ENCODE measurements at places on chromosomes 4 and X.

- DNase-seq = no peak
Observed at GRCh38 chr4:159137176-159137575, 34.3 kb downstream of the RAPGEF2 start.

DNA sequence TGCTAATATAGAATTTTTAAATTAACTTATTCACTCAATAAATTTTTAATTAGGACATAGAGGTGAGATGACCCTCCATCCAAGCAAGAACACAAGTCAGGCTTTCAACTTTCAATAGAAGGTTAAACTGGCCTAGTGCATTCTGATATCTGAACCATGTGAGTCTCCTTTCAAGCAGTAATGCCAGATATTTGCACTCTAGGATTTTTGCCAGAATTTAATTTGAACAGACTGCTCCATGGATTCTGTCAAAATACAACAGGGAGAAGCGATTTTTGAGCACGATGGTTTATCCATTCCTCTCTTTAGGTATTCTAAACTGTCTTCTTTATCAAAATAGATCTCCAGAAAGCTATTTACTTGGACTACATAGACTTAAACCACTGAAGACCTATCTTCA lies 72.0 kb upstream of the DCLK2 start:
- peak; percentile 75 for DNase-seq

GRCh38 chr4:84952004-84952403 lies 14.5 kb downstream of the WDFY3 start:
- peak; percentile 44 for DNase-seq

DNA sequence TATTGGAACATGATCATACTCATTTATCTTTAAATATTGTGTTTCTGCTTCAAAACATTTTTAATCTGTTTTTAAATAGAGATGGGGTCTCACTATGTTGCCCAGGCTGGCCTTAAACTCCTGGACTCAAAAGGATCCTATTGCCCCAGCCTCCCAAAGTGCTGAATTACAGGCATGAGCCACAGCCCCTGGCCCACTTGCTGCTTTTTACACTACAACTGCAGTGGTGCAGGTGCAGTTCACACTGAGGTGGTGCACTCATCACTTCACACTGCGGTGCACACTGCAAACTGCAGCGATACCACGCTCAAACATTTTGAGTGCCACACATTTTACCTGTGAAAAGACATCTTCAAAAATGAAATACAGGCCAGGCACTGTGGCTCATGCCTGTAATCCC lies 10.8 kb downstream of the RPS3A start:
- no peak for DNase-seq

- DNase-seq = no peak
Observed at GRCh38 chr4:123419885-123420755, 23.5 kb downstream of the SPRY1 start.

DNA sequence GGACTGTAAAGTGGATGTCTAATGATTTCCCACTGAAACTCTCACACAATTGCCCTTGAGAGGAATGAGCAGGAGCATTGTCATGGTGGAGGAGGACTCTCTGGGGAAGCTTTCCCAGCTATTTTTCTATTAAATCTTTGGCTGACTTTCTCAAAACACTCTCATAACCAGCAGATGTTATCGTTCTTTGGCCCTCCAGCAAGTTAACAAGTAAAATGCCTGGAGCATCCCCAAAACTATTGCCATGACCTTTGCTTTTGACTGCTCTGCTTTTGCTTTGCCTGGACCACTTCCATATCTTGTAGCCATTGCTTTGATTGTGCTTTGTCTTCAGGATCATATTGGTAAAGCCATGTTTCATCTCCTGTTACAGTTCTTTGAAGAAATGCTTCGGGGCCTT lies 120.2 kb upstream of the PDE5A start:
- DNase-seq = peak; percentile 55

- no peak for DNase-seq
Observed at GRCh38 chrX:27660878-27661277, 70.7 kb downstream of the DCAF8L2 start.

DNA sequence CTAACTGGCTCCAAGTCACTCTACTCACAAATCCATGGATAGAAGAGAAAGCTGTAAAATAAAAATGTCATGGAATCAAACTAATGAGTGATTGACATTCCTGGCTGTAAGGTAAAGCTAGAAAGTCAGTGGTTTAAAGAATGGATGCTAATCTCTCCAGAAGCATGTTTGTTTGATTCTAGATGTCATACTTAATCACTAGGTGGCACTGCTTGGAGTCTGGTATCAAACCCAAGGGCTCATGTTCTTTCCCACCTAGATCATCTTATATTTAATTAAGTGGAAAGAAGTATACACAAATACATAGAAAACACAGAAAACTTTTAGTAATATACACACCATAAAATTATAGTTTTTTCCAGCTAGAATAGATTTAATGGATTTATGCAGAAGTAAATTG lies 2666.6 kb downstream of the PCDH7 start:
- no peak for DNase-seq

- DNase-seq = peak; percentile 70
Observed at GRCh38 chr4:80266902-80267380, 477 bp downstream of the FGF5 start.

- no peak for DNase-seq
Observed at GRCh38 chr4:93501946-93502345, 326.6 kb upstream of the ATOH1 start.

- DNase-seq = no peak
Observed at GRCh38 chrX:136762820-136763452, 17.8 kb downstream of the ARHGEF6 start.

GRCh38 chr4:23882976-23883531 lies 6.8 kb downstream of the PPARGC1A start:
- DNase-seq = no peak

DNA sequence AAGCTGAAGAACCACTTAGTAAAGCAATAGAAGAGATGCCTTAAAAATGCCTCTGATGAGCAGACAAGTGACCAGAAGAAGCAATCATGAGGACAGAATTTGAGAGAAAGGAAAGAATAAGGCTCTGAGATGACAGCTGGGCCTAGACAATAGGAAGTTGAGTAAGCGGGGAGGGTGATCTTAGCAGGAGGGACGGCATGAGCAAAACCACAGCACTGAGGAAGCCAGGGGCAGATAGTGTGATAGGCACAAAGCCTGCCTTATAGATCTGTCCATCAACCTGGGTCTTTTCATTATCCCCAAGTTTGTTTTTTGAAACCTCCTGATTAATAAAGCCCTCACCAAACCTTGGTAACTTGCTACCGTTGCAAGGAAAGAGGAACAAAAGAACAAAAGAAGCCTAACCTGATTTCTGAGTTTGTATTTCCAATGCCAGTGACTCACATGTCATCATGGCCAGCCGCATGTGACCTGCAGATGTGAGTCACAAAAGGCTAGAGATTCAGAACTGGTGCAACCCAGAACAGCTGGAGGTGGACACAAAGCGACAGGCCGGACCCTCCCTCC lies 55.7 kb upstream of the PPARGC1A start:
- peak; percentile 59 for DNase-seq

DNA sequence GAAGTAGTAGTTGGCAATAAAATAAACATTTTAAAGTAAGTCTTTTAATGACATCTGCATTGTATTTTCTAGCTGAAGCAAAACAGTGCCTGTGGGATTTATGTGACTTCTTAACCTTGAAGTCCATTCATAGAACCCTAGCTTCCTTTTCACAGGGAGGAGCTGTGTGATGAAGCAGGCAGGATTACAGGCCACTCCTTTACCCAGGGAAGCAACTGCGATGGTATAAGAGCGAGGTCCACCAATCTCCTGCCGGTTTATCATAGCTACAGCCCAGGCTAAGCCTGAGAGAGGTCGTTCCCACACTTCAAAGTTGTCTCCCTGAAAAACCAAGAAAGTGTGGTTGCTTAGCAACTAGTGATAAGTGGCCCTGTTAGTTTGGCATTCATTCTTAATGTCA lies 7.0 kb downstream of the RPL36A start:
- no peak for DNase-seq

DNA sequence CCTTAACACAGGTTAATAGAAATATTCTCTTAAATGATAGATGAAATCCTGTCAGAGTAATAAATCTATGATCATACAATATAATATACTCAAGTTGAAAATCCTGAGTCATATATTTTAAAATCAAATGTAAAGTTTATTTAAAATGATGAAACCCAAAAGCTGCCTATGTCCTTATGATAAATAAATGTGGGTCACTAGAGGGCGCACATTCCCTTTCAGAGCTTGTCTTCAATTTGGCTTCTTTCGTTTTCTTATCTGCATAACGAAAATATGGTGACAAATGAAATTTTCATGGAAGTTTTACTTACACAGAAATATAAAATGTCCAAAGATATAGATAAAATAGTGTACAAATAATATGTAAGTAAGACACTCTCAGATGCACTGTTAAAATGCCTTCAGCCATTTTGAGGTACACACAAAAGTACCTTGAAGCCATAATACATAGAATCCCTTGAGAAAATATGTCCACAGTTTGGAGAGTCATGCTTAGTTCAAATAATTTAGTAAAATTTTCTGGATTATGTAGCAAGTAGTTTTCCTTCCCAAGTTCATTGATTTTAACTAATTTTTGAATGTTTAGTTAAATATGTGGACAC lies 680.4 kb downstream of the DMD start:
- peak; percentile 25 for DNase-seq

- no peak for DNase-seq
Observed at GRCh38 chr4:82213485-82214417, 160.0 kb downstream of the HNRNPD start.

DNA sequence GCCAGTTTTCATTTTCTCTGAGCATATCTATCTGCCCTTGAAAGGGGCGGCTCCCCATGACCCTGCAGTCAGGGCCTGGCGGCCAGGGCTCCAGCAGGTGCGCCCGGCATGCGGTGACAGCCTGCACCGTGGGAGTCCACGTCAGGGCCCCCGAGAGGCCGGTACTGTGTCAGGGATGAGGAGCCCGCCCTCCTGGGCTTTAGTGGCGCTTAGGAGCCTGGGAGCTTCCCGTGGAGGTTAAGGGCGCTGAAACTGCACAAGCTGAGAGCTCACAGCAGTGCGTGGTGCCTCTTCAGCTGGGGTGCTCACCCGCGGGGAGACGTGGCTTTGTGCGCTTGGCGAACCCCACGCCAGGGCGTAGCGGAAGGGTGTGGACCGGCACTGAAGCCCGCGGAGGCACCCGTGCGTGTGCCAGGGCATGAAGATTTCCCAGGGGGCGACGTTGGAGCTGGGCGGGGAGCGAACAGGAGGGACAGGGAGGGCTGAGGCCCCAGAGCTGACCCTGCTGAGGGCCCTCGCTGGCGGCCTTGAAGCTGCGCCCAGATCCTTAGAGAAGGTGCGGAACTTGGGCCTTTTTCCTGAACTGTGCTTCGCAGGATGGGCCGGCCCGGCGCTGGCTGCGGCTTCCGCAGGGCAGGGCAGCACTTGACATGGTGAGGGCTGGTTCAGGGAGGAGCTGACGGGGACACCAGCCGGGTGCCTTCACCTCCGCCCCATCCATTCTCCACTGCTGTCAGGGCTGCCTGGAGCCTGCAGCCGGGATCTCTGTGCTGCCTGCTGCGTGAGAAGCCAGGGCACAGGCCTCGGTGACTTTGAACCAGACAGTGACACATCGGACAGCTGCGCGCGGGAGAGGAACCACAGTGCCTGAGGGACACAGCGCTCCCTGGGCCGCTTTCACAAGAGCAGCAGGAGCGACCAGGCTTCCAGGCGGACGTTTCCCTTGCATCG lies 32.9 kb downstream of the HTT-AS start:
- peak; percentile 65 for DNase-seq

- DNase-seq = no peak
Observed at GRCh38 chr4:78766026-78766425, 10.1 kb upstream of the BMP2K start.

- DNase-seq = no peak
Observed at GRCh38 chrX:27086237-27086636, 376.9 kb downstream of the PPP4R3C start.

GRCh38 chr4:148747721-148748268 lies 305.6 kb upstream of the NR3C2 start:
- DNase-seq = no peak

DNA sequence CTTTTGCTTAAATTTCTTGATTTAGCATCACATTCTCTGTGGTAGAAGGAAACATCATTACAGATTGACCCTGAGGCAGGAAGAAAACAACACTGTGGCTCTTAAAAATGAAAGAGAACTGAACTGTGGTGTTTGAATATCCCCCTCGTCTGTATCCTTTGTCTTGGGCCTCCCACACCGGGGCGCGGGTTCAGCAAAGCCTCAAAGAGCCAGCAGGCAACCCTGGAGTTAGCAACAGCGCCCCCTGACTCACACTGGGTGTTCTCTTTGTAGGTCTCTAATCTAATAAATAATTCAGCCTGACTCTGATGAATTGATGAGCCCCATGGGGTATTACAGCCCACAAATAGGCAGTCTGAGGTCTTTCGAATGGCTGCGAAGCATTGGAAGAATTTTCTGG lies 46.1 kb upstream of the CTSO start:
- DNase-seq = no peak

DNA sequence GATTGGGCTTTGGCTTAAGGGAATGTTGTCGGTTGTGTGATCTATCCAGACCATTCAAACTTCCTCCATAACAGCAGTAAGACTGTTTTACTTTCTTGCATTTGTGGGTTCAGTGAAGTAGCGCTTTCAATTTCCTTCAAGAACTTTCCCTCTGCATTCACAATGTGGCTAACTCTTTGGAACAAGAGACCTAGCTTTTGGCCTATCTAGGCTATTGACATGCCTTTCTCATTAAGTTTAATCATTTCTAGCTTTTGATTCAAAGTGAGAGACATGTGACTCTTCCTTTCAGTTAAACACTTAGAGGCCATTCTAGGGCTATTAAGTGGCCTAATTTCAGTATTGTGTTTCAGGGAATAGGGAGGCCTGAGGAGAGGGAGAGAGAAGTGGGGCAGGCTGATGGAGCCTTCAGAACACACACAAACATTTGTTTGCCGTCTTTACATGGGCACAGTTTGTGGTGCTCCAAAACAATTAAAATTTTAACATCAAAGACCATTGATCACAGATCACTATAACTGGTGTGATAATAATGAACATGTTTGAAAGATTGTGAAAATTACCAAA lies 34.1 kb downstream of the ADH5 start:
- no peak for DNase-seq

DNA sequence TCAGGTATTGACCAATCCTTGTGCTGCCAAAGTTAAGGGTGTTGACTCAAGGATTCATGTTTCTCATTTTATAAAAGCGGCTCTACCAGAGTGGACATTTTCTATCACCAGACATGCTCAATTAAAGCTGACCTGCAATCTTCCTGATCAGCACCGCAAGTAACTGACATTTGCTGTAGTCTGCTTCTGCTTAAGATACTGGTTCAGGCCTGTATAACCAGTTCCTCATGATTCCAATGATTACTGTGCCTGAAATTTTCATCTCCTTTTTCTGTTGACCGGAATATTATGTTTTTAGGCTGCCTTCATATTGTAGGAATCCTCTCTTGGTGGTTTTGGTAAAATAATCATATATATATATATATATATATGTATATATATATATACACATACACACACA lies 160.2 kb upstream of the SPIN4 start:
- no peak for DNase-seq

GRCh38 chr4:72557021-72557420 lies 12.0 kb downstream of the ADAMTS3 start:
- DNase-seq = no peak

GRCh38 chrX:131084145-131084544 lies 26.0 kb downstream of the ARHGAP36 start:
- no peak for DNase-seq

GRCh38 chr4:38670939-38671591 lies 7.1 kb downstream of the KLF3 start:
- DNase-seq = no peak
